ENCODE measurements at places on chromosomes 7 and 10. TPM values are rescaled to one million over a fixed set of nuclear protein-coding genes. Genes with fewer than 3 reads are reported as not detected.

GRCh38 chr7:81285142-81285871 is 366.5 kb upstream of the SEMA3C start:
- DNase-seq: no peak

DNA sequence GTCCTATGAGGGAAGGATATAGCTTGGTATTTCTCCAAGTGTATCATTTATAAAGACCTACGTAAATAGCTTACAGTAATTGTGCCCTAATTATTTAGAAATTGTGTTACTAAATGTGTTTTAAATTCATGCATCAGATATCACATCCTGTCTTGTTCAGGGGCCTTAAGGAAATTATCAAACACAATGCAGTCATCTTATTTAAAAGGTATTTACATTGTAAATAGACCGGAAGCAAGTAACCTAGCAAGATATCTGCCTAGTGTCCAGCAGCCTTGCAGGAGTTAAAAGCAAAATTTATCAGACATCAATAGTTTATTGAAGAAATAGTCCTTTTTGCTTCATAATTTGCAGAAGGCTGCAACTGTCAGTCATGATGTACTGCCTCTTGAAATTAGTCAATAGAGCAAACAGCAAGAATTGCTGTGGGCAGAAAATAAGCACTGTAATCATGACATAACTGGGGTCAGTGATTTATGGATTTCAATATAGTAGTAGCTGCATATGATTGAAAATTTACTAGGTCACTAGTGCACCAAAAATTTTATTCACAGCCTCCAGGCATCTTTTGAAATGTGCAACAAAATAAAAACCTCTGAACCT is 23.1 kb downstream of the GLRX3 start:
- no peak for DNase-seq

DNA sequence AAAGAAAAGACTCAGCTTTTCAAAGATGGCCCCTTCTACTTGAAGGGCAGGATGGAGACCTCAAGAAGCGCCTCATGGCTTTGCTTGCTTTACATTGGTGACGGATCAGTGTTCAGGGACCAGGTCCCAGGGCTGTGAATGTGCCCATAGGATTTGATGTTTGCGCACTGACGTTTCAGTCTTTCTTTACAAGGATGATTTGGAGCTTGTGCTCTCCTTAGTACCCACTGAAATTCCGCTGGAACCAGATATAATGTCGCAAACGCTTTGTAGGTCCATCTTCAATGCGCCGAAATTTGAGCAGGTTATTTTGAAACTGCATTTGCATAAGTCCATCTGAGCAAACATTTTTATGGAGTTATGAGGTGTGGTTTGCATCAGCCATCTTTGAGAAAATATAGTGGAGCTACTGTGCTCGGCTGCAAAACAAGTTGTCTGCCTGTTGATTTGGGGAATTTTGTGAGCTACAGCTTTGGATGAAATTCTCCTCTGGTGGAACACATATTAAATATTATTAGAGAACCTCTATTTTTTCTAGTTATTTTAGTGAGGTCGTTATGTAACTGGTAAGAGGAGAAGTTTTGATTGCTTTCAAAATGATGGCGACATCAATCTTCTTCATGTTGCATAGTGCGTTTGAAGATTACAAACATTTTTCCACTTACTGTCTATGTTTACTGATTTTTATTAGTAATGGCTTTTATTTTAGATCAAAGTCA is 2.4 kb downstream of the RBM20 start:
- no peak for DNase-seq

GRCh38 chr10:98344589-98345038 is 70.4 kb downstream of the PYROXD2 start:
- DNase-seq: no peak

DNA sequence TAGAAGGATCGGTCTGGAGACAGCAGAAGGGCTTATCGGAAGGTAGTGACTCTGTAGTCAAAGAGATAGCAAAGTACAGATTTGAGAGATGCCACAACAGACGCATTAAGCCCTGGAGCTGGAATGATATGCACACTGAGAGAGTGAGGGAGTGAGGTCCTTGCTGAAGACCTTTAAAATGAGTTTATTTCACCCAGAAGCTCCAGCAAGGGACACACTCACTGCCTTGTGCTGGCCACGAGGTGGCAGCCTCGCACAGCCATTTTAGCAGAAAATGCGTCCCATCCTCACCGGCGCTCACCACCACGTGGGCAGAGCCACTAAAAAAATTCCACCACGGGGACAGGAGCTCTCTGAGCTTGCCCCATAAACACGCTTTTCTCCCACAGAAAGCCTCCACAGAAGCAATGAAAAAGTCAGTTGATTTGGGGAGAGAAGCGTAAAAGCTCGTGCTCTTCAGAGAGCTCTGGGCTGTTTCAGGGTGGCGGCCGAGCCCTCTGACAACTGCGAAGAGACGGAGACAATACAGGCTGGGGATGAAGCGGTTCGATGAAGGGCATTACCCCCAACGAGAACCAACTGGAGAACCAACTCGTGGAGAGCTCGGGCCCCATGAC is 163.0 kb upstream of the KLF14 start:
- DNase-seq: peak; percentile 74

DNA sequence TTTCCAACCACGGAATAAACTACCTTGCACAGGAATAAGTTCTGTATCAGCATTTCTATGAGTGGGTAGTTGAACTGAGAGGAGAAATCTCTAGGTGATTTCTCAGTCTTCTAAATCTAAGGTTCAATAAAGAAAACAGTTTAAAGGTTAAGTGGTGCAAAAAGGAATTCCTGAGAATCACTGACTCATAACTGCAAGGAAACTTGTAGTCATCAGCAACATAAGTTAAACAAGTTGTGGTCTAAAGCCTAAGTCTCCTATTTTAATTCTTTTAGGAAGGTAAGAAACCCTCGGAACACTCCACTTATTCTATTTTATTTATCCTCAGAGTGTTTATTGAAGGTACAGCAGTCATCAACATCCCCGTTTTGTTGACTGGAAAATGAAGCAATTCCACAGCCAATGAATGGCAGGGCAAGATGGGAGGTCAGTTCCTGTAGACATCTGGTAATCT is 92.4 kb upstream of the PIK3CG start:
- DNase-seq: no peak

GRCh38 chr10:24463611-24464426 is 254.9 kb downstream of the KIAA1217 start:
- peak; percentile 18 for DNase-seq

DNA sequence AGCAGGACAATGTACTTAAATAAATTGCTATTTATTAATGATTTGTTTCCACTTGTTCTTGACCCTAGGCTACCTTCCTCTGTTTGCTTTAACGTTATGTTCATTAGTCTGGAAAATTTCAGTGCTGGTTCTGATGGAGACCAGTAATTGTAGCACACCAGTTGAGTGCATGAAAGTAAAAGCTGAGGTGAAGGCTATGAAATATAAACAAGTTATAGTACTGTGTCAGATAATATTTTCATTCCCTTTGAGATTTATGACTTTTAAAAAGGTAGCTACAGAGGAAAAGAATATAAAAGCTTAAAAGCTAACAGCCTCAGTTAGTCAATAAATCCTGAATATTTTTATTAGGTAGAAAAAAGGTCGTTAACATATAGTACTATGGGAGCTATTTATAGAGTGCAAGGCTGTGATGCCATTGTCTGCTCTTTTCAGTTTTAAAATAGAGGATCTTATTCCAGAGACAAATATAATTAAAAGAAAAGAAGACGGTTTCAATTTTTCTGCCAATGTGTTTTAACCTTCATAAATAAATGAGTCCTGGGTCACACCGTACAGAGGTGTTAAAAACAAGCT is 351.8 kb upstream of the ETV1 start:
- no peak for DNase-seq

DNA sequence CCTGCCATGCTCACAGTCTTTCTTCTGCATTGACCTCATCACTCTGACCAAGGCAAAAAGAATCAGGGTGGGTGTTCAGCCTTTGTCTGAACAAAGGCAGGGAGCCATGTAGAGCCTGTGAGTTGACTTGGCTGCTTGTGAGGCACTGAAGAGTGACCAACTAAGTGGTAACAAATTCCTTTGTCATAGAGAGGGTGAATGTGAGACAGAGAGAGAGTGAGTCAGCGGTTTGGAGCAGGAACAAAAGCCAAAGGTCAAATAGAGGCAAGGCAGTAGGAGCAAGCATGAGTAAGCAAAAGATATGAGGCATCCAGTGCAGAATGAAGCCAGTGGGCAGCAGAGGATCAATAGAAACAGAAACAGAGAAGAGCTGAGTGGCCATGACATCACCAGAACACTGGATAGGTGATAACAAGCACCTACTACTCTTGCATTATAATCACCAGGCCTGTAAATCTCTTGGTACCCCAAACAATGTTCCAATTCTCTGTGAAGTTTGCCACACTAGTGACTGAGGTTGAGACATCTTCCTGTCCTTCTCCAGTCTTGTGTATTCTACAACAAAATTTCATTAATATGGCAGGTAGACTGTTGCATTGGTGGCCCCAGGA is 116.2 kb upstream of the LAMB4 start:
- no peak for DNase-seq

DNA sequence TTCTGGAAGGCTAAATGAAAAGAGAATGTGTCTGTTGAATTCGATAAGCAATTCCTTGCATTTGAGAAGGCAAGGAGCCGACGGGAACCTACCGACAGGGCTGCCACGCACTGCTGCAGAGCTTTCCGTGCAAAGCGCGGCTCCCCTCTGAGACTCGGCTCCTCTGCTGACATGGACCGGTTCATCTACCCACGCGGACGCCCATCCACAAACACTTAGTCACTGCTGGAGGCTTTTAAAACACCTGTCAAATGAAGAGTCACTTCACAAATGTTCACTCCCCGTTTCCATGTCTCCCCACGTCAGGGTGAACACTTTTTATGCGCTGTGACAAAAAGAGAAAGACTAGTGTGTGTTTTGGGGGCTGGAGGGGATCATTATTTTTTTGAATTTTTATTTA is 32.0 kb downstream of the AMZ1 start:
- no peak for DNase-seq

- DNase-seq: no peak
Observed at GRCh38 chr7:81114633-81115032, 195.8 kb upstream of the SEMA3C start.

GRCh38 chr7:25595996-25596395 is 367.7 kb upstream of the NPVF start:
- no peak for DNase-seq

GRCh38 chr7:96991546-96992191 is 13.7 kb upstream of the DLX6 start:
- DNase-seq: no peak

DNA sequence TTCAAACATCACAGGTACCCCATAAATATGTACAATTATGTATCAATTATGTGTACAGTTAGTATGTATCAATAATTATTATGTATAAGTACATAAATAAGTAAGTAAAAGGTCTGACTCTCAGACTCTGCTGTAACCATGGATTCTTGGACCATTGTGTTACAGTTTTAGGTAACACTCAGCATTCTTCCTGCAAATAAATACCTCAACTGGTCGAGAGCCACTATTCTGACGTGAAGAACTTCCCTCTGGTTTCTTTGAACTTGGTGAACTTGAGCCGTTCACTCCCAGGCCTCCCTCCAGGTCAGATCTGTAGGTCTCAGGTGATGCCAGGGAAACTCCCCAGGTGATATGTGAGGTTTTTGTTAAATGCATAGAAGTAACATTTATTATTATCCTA is 191.8 kb upstream of the PLXNA4 start:
- no peak for DNase-seq

DNA sequence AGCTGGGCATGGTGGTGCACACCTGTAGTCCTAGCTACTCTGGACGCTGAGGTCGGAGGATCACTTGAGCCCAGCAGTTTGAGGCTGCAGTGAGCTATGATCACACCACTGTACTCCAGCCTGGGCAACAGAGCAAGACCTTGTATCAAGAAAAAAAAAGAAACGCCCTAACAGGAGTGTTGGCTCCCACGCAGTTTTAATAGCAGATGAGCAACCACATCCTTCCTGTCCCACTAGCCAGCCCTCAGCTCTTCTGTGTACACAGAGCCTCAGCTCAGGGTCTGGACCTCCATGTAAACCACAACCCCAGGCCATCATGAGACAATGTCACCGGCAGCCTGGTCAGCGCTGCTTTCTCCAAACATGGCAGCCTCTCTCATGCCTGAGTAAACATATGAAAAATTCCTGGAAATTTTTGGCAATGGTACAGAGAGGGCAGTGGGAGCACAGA is 108.2 kb downstream of the PIP4K2A start:
- DNase-seq: peak; percentile 53

- DNase-seq: no peak
Observed at GRCh38 chr7:128701062-128701785, 29.1 kb downstream of the GARIN1A start.

- DNase-seq: no peak
Observed at GRCh38 chr10:77333610-77334340, 303.8 kb downstream of the KCNMA1 start.

DNA sequence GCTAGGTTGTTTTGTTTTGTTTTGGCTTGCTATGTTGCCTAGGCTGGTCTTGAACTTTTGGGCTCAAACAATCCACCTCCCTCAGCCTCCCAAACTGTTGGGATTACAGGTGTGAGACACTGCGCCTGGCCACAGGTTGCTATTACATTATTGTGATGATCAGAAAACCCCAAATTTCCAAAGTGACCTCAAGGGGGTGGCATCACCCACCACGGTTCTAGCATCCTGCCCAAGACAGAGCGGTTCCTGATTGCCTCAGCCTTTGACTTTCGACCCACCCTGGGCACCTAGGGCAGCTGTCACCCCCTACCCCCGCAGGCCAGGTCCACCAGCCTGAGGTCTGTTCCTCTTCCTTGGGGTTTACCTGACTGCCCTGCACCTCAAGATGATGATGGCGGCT is 28.4 kb downstream of the SBDS start:
- no peak for DNase-seq

- no peak for DNase-seq
Observed at GRCh38 chr7:24284699-24285506, 913 bp downstream of the NPY start.

- DNase-seq: no peak
Observed at GRCh38 chr10:23110722-23111516, 15.5 kb downstream of the MSRB2 start.

GRCh38 chr7:133114519-133114918 is 32.6 kb upstream of the CHCHD3 start:
- no peak for DNase-seq

DNA sequence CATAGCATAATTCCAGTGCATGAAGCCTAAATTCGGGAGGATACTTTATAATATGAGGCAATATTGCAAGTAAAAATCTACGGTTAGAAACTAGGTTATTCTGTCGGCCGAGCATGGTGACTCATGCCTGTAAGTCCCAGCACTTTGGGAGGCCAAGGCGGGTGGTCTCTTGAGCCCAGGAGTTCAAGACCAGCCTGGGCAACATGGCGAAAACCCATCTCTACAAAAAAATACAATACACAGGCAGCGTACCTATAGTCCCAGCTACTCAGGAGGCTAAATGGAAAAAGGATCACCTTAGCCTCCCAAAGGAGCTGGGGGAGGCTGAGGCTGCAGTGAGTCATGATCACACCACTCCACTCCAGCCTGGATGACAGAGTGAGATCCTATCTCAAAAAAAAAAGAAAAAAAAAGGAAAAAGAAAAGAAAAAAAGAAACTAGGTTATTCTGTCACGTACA is 14.2 kb downstream of the SKAP2 start:
- DNase-seq: no peak

- no peak for DNase-seq
Observed at GRCh38 chr10:84783386-84783785, 455.0 kb downstream of the CCSER2 start.

The PTN gene
- not detected for total RNA-seq

The NPFFR1 gene
- total RNA-seq: not detected

The NT5C3A gene
- total RNA-seq: 44.2 TPM

The TMEM213 gene
- not detected for total RNA-seq

The COL26A1 gene
- total RNA-seq: not detected

The GDF2 gene
- total RNA-seq: not detected

The ABCF2 gene
- total RNA-seq: 31.4 TPM
